C1 segment of cervical spinal cord (tissue), 14 donors: ENCODE measurements at places on chromosomes 13 and 19.

- DNase-seq, result no peak
These were observed 498.9 kb upstream of the SLITRK5 start for GRCh38 chr13:87172166-87172835.

DNA sequence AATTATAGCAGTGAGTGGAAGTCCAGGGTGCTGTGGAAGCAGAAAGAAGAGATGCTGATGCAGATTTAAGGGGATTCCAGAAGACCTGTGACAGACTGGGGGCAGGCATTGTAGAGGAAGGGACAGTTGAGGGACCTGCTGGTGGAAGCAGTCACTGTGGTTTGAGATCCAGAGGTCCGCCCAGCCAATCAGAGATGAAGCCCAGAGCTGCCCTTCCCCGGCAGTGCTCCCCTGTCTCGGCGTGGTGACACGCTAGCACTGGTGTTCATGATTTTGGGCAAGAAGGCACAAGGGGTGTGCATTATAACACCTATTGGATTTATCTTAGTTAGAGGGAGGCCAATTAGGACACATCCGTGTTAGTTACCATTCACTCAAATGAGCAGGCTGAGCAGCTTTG lies 16.1 kb downstream of the TNFRSF19 start:
- no peak for DNase-seq

- DNase-seq, result no peak
These were observed 122.9 kb upstream of the RNF113B start for GRCh38 chr13:98299966-98300350.

DNA sequence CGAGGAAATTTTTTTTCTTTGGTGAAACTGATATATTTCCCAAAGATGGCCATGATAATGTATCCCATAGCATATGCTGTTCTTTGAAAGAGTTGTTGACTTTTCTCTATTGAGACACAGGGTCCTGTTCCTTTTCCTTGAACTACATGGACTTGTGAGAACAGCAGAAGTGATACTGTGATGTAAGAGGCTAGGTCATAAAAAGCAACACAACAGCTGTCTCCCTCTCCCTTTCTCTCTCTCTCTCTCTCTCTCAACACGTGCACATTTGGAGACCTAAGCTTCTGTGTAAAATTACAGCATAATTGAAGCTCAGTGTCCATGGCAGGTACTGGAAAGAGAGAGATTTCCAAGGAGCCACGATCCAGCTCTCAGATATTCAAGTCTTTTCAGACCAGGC lies 1712.4 kb downstream of the EFNB2 start:
- no peak for DNase-seq

- no peak for DNase-seq
These were observed 1.0 kb downstream of the CEBPA start for GRCh38 chr19:33301144-33301899.

DNA sequence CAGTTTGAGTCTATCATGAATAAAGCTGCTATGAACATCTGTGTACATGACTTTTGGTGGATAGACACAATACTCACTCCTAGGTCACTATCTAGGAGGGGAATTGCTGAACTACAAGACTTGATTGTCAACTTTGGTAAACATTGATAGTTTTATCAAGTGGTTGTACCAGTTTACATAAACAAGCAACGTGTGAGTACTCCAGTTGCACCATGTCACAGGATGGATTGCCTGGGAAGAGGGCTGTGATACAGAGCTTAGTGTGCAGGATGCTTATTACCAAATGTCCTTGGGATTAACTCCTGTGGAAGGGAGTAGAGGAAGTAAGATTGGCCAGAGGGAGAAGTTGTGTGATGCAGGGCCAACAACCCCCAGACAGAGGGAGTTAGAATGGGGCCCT lies 37.7 kb downstream of the RAP2A start:
- DNase-seq, result no peak

GRCh38 chr13:92196591-92197256 lies 798.3 kb downstream of the GPC5 start:
- no peak for DNase-seq

- DNase-seq, result no peak
These were observed 682.7 kb upstream of the ARGLU1 start for GRCh38 chr13:107250628-107251027.

- DNase-seq, result no peak
These were observed at the start of gene CRX for GRCh38 chr19:47821460-47822020. Gene CRX (plus strand): TSS chr19:47821937. CDS start chr19:47834444, 12,507 bp downstream.

- no peak for DNase-seq
These were observed 3.1 kb downstream of the RPS28 start for GRCh38 chr19:8324186-8325050.

GRCh38 chr13:53052675-53053074 lies 24.1 kb downstream of the OLFM4 start:
- DNase-seq, result no peak

- DNase-seq, result no peak
These were observed 2.2 kb downstream of the CCDC122 start for GRCh38 chr13:43877326-43877725.

GRCh38 chr13:78600280-78600883 lies 3.0 kb downstream of the POU4F1 start:
- DNase-seq, result no peak

- DNase-seq, result no peak
These were observed 12.4 kb upstream of the TMEM255B start for GRCh38 chr13:113746671-113747070.

DNA sequence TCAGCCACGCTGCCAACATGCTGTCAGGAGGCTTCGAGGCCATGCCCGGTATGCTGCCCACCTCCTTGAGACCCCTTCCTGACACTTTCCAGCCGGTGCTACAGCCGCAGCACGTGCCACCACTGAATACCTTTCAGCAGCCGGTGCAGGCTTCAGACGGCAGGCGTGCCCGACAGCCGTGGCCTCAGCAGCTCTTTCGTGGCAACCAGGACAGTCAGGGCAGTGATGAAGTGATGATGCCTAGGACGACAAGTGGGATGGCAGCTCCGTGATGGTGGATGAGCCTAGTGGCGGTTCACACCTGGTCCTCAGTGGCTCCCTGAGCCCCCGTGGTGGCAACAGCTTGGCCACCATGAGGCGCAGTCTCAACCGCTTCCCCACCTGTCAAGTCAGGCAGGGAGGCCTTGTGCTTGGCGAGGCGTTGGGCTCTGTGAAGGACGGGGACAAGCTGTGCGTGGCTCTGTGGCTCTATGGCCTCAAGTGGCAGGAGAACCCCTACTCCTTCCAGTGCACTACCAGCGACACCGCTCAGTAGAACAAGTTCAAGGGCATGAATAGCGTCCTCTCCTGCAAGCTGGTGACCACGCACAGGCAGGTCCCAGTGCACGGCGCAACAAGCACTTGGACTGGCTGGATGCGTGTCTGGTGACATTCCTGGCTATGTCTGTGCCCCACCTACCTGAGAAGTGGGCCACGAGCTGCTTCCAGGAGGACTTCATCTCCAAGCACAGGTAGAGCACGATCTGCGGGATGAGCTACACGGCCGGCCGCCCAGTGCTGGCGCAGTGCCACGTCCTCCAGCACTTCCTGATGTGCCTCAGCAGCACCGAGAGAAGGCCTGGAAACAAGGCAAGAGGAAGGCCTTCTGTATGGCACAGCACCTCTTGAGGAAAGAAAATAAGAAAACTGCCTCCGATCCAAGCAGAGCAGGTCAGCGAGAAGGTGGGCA lies 18.2 kb upstream of the ZNF14 start:
- no peak for DNase-seq

GRCh38 chr13:50025436-50025835 lies 10.2 kb downstream of the KCNRG start:
- DNase-seq, result no peak

DNA sequence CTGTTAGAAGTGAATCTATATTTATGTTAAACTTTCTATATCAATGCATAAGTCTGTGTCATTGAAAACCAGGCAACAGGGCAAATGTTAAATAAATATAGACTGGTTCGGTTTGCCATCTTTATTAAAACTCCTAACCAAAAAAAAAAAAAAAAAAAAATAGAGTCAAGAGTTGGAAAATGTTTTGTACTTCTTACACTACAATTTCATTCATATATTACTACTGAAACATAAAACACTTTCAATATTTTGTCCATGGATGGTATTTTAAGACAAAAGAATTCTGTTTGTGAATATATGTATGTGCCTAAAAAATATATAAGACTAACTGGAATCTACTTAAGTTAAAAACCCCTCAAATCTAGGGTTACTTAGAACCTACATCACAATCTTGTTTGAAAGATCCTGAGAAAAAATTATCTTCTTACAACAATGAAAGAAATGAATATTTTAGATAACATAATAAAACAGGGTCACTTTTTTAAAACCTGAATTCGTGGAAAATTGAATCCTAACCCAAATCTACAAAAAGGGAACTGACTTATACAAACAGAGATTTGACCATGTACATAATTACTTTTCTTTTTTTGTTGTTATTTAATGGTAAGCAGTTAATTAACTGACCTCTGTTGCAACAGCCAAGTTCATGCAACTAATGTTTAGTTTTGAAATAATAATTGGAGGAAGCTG lies 5.1 kb downstream of the DACH1 start:
- no peak for DNase-seq

DNA sequence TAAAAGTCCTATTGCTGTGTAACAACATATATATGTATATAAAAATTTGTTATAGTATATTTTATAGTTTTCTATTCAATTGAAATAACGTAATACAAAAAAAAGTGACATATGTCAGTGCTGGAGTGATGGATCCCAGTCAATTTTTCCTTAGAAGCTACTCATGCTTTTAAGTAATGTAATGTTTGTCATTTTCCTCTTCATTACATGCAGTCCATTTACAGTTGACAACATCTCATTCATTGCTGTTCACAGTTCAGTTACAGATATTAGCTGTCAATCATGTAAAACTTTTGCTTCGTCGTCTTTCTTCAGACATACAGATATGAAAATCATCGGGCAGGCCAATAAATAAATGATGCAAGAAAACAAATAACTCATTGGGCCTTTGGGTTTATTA lies 525.1 kb upstream of the PRR20A start:
- no peak for DNase-seq

GRCh38 chr19:7706955-7707456 lies 5.1 kb upstream of the FCER2 start:
- no peak for DNase-seq

DNA sequence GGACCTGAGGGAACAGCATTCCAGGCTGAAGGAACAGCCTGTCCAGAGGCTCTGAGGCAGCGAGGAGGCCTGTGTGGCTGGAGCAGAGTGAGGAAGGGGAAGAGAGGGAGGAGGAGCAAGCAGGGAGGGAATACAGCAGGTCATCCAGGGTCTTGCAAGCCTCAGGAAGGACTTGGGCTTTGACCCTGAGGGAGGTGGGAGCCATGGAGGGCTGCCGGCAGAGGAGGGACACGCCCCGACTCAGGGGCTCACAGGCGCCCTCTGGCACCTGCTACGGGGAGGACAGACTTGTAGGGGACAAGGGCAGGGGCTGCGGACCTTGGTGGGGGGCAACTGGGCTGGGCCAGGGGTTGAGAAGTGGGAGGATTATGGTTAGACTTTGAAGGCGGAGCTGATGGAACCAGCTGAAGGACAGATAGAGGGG lies 4.7 kb downstream of the TINCR start:
- DNase-seq, result no peak

- DNase-seq, result peak; percentile 1
These were observed 303.6 kb upstream of the ZNF507 start for GRCh38 chr19:32041681-32042292.

DNA sequence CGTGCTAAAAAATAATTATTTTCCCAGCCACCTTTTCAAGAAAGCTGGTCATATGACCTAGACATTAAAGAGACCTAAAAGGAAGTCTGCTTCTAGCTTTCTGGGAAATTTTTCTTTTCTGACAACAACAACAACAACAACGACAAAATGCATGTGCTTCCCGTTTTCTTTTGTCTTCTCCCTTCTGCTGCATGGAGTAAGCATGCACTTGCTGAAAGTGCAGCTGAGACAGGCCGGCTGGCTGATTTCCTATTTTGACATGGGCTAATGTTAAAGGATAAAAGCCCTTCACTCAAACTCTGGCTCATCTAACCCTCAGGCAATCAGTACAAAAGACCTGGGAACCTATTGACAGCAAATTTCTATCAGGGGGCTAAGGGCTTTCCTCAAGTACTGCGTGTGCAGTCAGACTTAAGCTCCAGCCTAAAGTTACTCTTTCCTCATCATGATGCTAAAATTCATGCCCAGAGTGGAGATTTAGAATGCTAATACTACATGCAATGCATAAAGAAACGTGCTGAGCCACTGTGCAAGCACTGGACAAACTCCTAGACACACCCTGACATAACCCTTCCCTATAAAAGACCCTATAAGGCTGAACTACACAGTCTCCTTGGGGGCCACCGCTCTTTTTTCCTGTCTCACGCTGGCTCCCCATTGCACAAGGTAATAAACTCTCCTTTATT lies 811.1 kb downstream of the UQCRFS1 start:
- no peak for DNase-seq

GRCh38 chr13:113499936-113500335 lies 9.4 kb upstream of the DCUN1D2 start:
- DNase-seq, result no peak

- peak; percentile 56 for DNase-seq
These were observed 9.1 kb downstream of the MAST1 start for GRCh38 chr19:12847159-12848139.

- DNase-seq, result no peak
These were observed 96.0 kb downstream of the OLFM4 start for GRCh38 chr13:53124623-53125022.

DNA sequence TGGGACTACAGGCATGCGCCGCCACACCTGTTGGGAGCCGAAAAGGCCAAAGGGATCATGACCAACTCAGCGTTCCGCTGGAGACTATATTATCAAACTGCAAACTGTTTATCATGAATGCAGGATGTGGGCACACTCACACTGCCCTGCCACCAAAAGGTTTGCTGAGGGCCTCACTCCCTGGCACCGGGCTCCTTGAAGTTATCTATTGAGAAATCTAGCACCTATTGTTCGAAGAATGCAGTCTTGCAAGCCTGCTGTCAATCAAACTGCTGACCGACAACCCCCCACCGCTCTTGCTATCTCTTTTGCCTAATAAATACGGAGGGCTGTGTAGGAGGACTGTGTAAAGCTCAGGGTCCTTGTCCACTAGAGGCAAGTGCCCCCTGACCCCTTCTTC lies 5.2 kb upstream of the ZNF836 start:
- no peak for DNase-seq

DNA sequence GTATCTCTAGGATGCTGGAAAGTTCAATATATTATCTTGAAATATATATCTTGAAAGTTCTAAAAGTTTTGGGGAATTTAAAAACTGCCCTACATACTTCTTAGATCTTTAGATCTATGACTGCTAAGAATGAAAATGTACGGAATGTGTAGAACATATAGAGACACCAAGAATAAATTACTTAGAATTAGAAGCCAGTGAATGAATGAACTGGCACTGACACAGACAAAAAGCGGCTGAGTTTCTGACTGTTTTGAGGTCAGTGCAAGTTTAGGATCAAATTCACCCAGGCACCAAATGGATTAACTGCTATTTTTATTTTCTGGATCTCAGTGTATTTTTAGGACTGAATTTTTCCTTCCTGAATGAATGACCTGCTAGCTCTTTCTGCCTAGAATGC lies 411.2 kb downstream of the KCTD12 start:
- no peak for DNase-seq
